Iris pigment epithelial cell (primary cell): ENCODE measurements at places on chromosomes 4 and X.

DNA sequence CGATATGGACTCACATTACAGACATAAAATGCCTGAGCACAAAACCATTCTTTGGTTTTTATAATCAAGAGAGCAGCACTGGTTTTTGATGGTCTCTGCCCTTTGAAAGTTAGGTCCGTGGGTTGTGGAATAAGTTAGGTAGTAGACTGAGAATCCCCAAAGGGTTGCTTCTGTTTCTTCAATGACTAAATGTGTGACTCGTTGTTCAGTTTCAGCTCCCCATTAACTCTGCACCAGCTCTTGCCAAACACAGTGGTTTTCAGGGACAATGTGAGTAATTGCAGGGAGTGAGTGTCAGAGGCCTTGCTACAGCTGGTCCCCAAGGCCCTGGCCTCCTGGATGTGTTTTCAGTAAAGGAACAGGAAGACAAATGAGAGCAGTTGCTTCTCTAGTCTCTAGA is 24.8 kb downstream of the SMIM20 start:
- DNase-seq: peak; percentile 64

- no peak for DNase-seq
Observed at GRCh38 chrX:7637066-7637465, 205.9 kb upstream of the VCX start.

GRCh38 chr4:137702512-137702911 is 170.2 kb upstream of the PCDH18 start:
- DNase-seq: no peak

DNA sequence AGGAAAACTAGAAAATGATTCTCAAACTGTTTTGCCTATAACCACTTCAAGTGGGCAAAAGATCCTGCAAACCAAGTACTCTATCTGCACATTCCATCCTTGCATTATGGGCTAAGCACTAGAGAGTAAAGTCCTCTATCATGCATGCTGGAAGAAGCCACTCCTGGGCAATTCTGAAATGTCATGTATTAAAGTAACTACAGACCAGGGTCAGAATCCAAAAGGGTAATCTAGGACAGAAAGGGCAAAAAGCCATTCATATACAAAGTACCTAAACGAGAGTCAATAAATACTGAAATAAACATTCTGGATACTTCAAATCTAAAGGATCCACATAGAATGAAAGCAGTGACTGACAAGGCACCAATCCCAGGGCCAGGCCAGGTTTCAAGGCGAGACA is 1.0 kb downstream of the SNX12 start:
- DNase-seq: peak; percentile 19

DNA sequence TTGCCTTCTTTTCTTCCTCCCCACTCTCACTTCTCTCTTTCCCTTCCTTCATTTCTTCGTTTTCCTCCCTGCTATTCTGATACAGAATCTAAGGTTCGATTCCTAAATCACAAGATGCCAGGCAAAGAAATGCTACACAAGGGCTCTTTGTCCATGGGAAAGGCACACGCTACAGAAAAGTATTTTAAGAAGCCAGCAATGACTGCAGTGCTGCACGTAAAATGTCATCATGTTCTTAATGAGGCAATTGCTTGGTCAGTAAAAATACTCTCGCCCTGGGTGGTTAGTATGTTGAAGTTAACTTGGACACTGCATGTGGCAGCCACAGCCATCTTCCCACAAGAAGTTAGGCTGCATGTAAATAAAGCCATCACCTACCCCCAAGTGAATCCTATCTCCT is 178.4 kb downstream of the DHX15 start:
- no peak for DNase-seq

- peak; percentile 49 for DNase-seq
Observed at GRCh38 chr4:139469216-139469615, 15.3 kb downstream of the RAB33B start.

- no peak for DNase-seq
Observed at GRCh38 chrX:117854806-117855205, 261.8 kb downstream of the KLHL13 start.

GRCh38 chr4:42123071-42123644 is 29.3 kb downstream of the BEND4 start:
- DNase-seq: no peak

GRCh38 chr4:81555489-81555888 is 83.8 kb upstream of the RASGEF1B start:
- DNase-seq: no peak

- no peak for DNase-seq
Observed at GRCh38 chr4:56689201-56689969, 8.3 kb upstream of the HOPX start.
